ENCODE measurements at places on chromosomes 5 and 9.

DNA sequence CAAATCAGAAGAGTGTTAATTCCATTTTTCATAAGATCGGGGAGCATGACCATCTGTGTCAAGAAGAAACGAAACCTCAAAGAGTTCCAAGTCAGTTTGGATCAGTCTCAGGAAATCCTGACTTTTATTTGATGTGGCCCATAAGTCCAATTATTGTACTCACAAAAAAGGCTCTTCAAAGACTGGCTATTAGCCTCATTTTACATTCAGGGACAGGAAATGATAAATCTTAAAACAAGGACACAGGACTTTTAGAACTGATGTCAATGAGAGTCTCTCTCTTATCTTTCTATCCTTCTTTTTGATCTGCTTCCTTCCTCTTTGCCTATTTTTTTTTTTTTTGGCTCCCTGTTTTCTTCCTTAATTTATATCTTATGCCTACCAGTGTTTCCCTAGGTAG is 43.7 kb upstream of the SHOC1 start:
- DNase-seq = no peak

- DNase-seq = no peak
Observed at GRCh38 chr9:95305770-95306492, 11.6 kb downstream of the FANCC start.

- no peak for DNase-seq
Observed at GRCh38 chr9:124215956-124216355, 41.8 kb upstream of the NEK6 start.

DNA sequence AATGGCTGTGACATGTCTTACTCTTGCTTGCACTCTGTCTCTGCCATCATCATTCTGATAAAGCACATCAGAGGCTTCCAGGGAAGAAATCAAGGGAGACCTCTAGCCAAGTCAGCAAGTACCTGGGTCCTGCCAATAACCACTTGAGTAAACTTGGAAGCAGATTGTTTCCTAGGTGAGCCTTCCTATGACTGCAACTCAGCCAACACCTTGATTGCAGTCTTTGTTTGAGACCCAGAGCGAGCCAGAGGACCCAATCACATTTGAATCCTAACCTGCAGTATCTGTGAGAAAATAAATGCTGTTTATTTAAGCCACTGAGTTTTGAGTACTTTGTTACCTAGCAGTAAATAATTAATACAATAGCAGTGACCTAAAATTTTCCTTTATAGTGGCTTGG is 356.8 kb upstream of the CHD1 start:
- no peak for DNase-seq

DNA sequence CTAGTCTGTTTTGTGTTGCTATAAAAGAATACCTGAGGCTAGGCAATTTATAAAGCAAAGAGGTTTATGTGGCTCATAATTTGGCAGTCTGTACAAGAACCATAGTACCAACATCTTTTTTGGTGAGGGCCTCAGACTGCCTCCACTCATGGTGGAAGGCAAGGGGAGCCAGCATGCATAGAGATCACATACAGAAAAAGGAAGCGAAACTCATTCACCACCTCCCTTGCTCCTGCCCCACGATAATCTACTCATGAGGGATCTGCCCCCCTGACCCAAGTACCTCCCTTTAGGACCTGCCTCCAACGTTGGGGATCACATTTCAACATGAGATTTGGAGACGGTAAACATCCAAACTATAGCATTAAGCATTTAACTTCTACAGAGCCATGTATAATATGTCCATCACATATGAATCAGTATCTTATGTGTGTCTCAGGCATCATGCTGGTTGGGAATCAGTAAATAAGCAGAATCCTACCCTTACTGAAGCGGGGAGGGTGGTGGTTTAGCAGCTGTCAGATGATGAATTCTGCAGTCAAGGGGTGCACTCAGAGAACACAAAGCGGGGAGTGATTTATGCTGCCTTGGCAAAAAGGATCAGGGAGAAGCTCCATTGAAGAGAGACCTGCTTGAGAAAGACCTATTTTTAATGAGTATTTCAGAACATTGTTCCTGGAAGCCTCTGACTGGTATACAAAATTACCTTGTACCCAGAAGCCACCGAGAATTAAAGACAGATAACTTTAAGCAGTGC is 34.8 kb downstream of the HMGXB3 start:
- DNase-seq = no peak

All from iPS DF 19.7 (cell line).